ENCODE measurements at places on chromosomes 3 and 15.
A peak's percentile ranks its signal among the peaks of the same experiment; 100 is the strongest.

- DNase-seq: no peak
These were observed 683.4 kb upstream of the CFAP20DC start for GRCh38 chr3:59733041-59733809.

GRCh38 chr3:156098437-156099035 is 21.8 kb upstream of the KCNAB1 start:
- no peak for DNase-seq

DNA sequence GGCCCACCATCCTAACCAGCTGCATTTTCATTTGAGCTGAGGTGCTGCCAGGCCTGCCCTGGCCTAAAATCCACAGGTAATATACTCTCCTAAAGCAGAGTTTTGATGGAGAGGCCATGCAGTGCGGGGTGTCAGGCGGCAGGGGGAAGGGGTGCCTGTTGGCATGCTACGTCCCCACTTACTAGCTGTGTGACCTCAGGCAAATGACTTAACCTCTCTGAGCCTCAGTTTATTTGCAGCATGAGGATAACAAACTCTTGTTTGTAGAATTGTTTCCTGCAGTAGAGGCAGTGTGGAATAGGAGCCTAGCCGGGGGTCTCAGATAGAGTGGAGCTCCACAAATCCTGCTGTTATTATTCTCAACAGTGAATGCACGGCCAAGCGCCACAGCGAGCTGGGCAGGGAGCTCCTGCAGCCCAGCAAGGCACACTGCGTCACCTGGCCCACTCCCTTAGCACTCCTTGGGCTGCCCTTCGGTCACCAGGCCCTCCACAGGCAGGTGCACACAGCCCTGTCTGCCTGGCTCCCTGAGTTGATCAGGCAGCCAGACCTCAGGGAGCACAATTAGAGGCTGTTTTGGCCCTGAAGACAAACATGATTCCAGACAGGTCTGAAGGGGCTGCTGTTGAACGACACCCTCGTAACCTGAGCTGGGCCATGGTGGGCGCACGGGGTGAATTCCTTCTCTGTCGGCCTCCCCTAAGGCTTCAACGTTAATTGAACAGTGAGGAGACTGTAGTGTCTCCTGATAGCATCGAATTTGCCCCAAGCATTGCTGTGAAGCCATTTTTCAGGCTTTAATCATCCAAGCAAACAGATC is 248.8 kb upstream of the LYSMD4 start:
- no peak for DNase-seq

GRCh38 chr15:38440353-38441129 is 13.4 kb upstream of the FAM98B start:
- DNase-seq: peak; percentile 43

DNA sequence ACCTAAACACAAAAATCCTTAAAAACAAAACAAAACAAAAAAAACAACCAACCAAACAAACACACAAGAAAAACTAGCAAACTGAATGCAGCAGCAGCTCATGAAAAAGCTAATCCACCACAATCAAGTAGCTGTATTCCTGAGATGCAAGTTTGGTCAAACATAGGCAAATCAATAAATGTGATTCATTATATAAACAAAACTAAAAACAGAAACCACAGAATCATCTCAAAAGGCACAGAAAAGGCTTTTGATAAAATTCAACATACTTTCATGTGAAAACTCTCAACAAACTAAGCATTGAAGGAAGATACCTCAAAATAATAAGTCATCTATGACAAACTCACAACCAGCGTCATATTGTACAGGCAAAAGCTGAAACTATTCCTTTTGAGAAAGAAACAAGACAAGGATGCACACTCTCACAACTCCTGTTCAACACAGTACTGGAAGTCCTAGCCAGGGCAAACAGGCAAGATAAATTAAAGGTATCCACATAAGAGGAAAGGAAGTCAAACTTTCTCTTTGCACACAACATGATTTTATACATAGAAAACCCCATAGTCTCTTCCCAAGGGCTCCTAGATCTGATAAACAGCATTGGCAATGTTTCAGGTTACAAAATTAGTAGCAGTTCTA is 495.1 kb upstream of the SGO1 start:
- DNase-seq: no peak

DNA sequence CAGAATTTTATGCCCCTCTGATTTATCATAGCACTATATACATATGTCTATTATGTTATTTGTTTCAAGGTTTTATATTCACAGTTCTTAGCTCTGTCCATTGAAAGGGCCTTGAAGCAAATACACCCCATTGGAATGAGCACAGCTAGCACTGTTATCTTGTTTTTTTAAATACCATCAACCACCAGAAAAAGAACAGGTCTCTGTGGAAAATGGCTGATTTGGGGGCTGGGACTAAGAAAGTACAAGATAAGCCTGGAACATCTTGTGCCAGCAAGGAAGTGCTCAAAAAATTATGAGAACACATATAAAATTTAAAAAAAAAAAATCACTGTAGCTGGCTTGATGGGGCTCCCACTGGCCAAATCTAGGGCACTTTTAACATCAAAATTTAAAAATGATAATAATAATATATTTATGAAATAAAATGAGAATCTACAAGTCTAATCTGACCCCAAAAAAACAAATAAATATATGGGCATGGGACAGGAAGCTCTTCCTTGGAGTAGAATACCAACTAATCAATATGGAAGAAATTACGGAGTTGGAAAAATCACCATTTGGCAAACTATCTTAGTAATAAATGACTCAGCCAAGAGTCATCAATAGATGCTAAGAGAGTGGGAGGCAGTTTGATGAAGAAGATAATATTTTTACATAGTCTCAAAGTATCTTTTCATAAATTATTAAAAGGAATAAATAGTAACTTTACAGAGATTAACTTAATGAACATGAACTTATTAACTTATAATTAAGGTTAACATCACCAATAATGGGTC is 20.5 kb downstream of the IFT80 start:
- no peak for DNase-seq
